ENCODE measurements at places on chromosomes 12 and 14.

GRCh38 chr12:108722992-108723766 is 8.1 kb downstream of the CORO1C start:
- DNase-seq: no peak

DNA sequence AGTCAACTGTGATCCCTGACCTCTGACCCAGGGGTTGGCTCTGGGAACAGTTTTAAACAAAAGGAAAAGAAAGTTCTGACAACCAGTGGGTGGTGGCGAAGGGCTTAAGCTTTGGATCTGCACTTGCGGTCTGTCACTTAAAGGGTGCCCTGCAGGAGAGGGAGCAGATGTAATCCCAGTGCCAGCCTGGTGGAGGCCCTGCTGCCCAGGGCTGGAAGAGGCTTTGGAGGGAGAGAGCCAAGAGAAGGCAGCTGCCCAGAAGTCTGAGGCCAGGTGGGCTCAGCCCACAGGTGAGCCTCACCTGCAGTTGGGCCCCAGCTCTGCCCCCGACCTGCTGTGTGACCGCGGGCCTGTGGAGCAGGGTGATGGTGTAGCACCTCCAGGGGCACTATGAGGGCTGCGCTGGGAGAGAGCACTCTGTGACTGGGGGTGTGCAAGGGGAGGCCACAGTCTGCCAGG is 19.1 kb downstream of the SH2B3 start:
- no peak for DNase-seq

- DNase-seq: no peak
Measured at GRCh38 chr12:122998316-122998715, 17.8 kb downstream of the ARL6IP4 start.

DNA sequence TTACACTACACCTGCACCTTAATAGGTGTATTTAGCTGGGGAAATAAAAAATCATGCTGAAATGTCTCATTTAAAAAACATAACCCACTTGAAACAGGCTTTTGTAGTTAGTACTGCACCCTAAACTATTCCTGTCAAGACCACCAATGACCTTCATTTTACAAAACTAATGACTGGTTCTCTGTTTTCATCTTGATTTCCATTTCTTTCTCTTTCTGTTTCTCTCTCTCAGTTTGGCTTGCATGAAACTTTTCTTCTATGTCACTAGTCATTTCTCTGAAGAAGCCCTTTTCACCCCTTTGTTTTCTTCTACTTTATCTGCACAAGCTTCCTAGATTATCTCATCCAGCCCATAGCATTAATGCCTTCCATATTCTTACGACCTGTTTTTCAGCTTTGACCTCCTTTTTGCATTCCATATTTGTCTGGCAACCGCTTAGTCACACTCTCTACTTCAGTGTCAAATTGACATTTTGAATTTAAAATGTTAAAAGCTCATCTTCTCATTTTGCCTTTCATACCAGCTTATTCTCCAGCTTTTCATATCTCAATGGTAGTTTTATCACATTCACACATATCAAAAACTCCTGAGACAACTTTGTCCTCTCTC is 32.7 kb upstream of the KLRF1 start:
- DNase-seq: peak; percentile 33

DNA sequence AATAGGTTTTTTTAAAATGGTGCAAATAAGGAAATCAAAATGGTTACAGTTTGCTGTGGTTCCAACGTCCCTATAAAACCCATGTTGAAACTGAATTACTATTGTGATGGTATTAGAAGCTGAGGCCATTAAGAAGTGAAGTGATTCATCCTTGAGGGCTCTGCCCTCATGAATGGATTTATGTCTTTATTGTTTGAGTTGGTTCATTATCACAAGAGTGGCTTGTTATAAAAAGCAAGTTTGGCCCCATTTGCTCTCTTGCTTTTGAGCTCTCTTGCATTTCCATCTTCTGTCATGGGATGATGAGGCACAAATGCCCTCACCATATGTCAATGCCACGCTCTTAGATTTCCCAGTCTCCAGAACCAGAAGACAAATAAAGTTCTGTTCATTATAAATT is 62.3 kb downstream of the PRKD1 start:
- no peak for DNase-seq

DNA sequence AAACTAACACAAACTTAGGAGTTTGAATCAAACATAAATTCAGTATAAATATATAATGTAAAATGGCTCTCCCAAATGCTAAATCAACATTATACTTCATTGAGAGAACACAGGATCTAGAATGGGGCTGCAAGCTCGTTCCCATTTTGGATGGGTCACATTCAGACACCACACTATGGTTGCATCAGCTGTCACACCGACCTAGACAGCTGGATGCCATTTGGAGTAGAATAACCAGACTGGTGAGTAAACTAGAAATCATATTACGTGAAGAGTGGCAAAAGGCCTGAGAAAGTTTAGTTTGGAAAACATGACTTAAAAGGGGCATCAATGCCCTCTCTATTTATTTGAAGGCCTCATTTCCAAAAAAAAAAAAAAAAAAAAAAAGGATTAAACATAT is 430.4 kb downstream of the NPAS3 start:
- DNase-seq: no peak

- no peak for DNase-seq
Measured at GRCh38 chr12:85489194-85489593, 209.2 kb downstream of the ALX1 start.

GRCh38 chr12:6275928-6276887 is 34.3 kb upstream of the PLEKHG6 start:
- DNase-seq: no peak

- no peak for DNase-seq
Measured at GRCh38 chr14:102796661-102797190, 19.5 kb downstream of the TRAF3 start.

GRCh38 chr14:62322216-62322615 is 560.0 kb downstream of the SNAPC1 start:
- DNase-seq: no peak

- DNase-seq: no peak
Measured at GRCh38 chr14:28298156-28298555, 468.4 kb upstream of the FOXG1 start.

- no peak for DNase-seq
Measured at GRCh38 chr14:76088771-76089571, 62.8 kb upstream of the GPATCH2L start.

GRCh38 chr14:104826189-104826860 is 25.4 kb downstream of the ZBTB42 start:
- peak; percentile 79 for DNase-seq

GRCh38 chr12:78864403-78864869 is at the start of gene SYT1:
Gene SYT1 (plus strand): TSS chr12:78864774.
- no peak for DNase-seq

- peak; percentile 75 for DNase-seq
Measured at GRCh38 chr12:6534945-6535696, 804 bp downstream of the GAPDH start.

- DNase-seq: no peak
Measured at GRCh38 chr12:80756875-80757274, 40.2 kb downstream of the MYF5 start.

Data from NAMALWA (cell line).